ENCODE measurements at places on chromosomes 16 and 17.

DNA sequence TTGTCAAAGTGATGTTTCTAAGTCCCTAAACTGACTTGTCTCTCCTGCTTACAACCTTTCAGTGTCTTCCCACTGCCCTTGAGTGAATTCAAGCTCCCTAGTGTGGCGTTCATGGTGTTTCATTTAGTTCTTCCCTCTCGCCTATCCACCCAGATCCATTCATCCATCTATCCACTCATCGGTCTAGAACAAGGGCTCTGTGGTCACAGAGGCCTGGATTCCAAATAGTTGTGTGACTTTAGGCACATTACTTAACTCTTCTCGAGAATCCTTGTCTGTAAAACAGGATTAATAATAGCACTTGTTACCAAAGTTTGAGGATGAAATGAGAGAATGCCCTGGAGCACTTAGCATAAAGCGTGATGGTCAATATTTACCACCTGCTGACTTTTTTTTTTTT, 870 bp upstream of the TAC4 start:
- no peak for DNase-seq

DNA sequence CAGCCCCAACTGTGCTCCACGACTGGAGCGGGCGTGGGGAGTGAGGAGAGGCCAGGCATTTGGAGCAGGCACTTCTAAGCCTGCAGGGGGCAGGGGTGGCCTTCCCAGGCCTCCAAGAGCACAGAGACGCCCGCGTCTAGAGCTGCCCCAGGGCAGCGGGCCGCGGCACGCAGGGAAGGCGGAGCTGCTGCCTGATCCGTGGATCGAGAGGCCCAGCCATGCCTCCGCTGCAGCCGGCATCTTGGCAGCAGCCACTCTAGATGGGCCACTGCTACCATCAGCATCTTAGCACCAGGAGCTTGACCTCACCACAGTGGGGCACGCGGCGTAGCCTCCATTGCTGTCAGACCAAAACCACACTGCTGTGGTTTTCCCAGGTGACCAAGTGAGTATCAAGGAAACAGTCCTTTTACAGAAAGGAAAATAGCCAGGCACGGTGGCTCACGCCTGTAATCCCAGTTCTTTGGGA, 20.4 kb upstream of the WDR45B start:
- peak; percentile 35 for DNase-seq

- no peak for DNase-seq
These were observed 4.4 kb downstream of the MAP3K3 start for GRCh38 chr17:63626551-63627180.

DNA sequence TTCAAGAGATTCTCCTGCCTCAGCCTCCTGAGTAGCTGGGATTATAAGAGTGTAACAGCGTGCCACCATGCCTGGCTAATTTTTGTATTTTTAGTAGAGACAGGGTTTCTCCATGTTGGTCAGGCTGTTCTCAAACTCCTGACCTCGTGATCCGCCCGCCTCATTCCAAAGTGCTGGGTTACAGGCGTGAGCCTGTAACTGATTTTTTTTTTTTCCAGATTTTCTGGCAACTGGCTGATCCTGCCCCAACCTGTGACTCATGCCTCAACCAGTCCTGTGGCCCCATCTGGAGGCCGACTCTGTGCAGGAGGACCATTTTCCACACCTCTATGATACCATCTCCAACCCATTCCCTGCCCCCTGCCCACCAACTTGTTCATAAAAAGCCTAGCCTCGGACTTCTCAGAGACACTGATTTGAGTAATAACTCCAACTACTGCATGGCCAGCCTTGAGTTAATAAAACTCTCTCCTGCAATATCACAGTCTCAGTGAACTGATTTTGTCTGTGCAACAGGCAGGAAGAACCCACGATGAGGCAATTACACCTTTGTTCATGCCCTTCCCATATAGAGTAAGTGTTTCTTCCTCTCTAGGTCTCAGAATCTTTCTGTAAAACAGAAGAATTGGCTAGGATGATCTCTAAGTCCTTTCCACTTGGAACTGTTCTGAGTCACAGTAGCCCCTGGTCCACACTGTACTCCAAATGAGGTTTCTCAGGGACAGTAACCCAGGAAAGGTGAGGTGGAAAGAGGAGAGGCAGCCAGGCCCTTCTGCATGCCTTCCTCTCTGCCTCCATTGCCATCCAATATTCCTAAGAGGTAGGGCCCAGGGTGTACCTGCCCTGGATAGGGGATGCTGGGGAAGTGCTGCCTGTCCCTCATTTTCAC, 8.8 kb upstream of the CNOT1 start:
- DNase-seq = no peak

DNA sequence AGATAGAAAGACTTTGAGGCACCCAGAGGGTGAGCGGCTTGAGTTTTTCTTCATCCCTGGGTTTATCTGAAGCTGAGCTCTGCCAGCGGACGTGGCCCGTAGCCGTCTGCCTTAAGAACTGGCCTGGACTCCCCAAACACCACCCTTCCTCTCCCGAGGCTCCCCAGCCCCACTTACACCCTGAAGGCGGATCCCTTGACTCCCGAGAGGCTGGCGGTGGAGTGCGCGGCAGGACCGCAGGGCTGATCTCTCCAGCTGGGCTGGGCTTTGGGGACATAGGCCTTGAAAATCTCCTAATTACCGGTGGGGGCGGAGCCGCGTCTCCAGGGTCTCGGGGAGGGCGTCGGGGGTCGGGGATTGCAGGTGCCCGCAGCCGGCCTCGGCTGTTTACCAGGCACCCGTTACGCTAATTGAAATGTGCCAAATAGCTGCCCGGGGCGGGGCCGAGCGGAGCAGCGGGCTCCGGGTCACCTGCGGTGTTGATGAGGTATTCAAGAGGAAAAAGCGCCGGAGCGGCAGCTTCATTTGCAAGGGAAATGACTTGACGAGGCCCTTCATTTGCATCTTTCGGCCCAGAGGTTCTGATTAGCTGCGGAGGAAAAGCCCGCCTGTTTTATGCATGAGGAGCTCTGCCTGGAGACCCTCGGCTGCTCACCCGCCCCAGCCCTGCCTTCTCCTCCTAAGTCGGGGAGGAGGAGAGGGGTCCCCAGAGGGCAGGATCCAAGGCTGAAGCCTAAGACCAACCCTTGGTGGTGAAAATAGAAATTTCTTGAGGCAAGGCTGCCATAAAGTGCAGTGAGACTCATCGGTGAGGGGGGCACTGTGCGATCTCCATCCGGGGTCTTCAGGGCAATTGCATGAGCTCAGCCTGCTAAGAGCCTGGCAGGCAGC, 100.7 kb downstream of the MGAT5B start:
- peak; percentile 12 for DNase-seq

- no peak for DNase-seq
These were observed 40.4 kb downstream of the B9D1 start for GRCh38 chr17:19322129-19322505.

DNA sequence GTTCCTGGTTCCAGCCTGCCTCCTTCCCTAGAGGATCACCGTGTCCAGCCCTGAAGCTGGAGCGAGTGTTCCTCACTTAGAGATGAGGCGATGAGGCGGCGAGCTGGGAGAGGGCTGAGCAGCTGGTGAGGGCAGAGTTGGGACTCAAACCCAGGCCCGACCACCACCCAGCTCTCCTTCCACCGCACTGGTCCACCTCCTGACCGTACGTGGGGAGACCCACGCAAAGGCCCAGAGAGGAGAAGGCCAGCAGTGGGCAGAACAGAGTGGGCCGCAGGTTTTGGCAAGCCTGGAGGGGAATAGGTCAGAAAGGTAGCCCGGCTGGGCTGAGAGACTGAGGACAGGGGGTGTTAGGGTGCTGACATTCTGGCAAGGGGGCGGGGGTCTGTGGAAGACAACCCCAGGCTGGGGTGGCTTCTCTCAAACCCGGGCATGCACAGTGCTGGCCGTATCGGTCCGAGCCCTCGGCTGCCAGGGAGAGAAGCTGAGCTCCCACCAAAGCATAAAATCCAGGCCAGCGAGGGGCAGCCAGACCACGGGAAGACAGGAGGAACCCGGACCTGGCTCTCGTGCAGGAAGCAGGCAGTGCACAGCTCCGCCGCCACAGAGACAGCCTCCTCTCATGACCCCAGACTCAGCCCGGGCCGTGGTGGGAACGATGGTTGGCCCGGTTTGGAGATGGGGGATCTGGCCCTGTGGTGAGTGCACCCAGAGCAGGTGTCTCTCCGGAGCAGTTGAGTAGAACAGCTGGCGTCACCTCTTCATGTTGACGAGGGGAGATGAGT, 24.9 kb downstream of the MLYCD start:
- DNase-seq = no peak

- DNase-seq = no peak
These were observed 99.9 kb upstream of the FAM20A start for GRCh38 chr17:68701046-68701445.

GRCh38 chr17:54944796-54945195, 23.7 kb downstream of the COX11 start:
- no peak for DNase-seq

DNA sequence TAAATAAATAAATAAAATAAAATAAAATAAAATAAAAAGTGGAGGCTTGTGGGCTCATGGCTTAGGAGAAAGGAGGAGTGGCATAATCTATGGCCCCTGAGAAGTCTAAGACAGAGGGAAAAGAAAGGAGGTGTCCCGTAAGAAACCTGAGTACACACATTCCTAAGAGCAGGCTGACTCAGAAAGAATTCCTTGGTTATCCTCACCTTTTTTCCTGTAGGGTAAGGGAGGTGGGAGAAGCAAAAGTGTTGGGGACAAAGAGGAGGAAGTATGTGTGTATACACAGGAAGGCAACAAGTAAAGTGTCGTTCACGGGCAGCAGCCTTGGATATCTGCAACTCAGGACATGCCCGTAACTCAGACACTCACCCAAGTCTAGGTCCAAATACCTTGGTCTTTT, 29.3 kb downstream of the MARF1 start:
- no peak for DNase-seq

DNA sequence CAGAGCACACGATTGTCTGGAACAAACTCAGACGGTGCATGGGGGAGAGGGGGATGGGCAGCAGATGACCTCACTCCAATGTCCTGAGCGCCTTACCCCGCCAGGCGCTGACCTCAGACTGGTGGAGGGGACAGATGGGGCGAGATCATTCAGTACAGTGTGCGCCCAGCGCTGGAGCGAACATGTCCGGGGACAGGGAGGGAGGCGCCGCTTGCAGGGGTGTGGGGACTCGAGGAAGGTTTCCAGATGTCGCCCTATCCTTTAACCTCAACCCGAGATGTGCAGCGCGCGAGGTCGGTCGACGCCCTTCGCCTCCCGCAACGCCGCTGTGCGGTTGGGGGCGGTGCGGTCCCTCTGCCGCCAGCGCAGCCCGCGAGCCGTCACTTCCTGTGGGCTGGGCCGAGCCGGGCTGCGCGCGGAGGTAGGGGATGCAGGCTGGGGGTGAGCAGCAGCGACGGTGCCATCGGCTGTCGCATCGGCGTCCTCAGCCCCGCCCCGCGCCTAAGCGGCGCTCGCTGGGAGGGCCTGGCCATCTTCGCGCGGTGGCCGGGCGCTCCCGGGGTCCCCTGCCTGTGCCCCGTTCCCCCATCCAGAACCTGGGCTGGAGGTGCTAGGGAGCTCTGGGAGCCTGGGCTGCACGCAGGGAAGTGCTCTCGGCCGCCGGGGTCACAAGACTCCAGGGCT, 5.3 kb upstream of the CDR2L start:
- peak; percentile 78 for DNase-seq

GRCh38 chr16:52474679-52475078, 72.3 kb downstream of the TOX3 start:
- DNase-seq = no peak

DNA sequence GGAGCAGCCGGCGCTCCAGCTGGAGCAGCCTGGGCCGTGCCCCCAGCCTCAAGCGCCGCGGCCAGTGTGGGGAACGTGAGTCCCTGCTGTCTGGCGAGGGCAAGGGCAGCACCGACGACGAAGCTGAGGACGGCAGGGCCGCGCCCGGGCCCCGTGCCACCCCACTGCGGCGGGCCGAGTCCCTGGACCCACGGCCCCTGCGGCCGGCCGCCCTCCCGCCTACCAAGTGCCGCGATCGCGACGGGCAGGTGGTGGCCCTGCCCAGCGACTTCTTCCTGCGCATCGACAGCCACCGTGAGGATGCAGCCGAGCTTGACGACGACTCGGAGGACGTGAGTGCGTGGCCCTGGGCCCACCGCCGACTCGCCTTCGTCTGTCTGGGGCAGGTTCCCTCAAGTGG, 16.0 kb downstream of the TPSG1 start:
- no peak for DNase-seq

GRCh38 chr16:35741546-35741945, 2282.1 kb downstream of the TP53TG3F start:
- DNase-seq = no peak

DNA sequence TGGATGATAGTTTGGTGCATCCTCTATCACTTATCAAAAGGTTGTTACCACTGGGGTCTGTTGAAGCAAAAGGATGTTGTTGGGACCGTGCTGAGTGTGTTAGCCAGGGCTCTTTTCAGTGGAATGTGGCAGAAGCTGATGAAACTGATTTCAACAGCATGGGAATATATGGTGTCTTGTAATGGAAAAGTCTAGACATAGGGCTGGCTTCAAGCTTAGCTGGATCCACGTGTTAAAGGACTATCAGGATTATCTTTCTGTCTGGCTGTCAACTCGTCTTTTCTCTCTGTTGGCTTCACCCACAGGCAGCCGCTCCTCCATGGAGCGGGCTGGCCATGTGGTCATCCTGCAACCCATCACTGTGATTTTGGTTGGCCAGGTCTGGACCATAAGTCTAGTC, 8.7 kb downstream of the SNX29 start:
- DNase-seq = no peak

DNA sequence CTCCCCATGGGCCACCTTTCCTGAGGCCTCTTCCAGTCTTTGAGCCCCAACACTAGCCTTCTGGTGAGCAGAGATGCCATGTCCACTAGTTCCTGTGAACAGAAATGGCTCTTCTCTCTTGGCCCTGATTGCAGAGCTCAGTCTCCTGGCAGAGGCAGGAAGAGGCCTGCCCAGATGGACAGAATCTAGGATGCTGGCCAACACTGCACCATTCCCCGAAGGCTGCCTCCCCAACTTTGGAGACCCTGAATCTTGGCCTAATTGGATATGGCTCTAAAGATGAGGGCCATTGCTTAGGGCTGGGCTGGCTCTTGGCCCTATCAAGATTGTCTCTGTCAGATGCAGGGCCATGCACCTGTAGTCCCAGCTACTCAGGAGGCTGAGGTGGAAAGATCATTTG, 18.0 kb upstream of the DYNLL2 start:
- DNase-seq = no peak

DNA sequence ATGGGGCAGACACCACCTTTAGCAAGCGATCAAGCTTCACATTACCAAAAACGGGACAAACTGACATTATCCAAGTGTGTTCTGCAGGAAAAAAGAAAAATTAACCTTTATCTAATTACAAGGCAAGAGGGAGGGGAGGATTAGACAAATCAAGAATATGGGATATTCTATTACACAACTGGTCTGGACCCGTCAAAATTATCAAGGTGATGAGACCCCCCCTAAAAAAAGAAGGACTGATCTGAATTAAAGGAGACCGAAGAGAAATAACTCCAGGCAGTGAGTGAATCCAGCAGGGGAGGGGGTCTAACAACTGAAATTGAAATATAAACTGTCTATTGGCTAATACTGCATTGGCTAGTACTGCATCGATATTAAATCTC, 424 bp upstream of the NUBP1 start:
- no peak for DNase-seq
